ENCODE measurements at places on chromosomes 6 and 20.
A peak's percentile ranks its signal among the peaks of the same experiment; 100 is the strongest.

GRCh38 chr6:142381845-142382378, 80.1 kb downstream of the ADGRG6 start:
- H3K36me3 ChIP-seq = no peaks in the 10 kb centered on the region
- DNase-seq = no peak
- H3K4me3 ChIP-seq = no peak overlapping the region
- H3K4me1 ChIP-seq = no peaks in the 10 kb centered on the region
- H3K27ac ChIP-seq = no peak overlapping the region
- peaks cover 38% of the 10 kb centered on the region for H3K27me3 ChIP-seq

- H3K27ac ChIP-seq = peak overlapping the region; percentile 41
- peaks cover 8% of the 10 kb centered on the region for H3K4me1 ChIP-seq
- peaks cover 2% of the 10 kb centered on the region for H3K36me3 ChIP-seq
- H3K4me3 ChIP-seq = peak overlapping the region; percentile 68
Observed at GRCh38 chr20:41318271-41318649, 729 bp upstream of the ZHX3 start.

GRCh38 chr6:163588220-163588919, 173.9 kb downstream of the QKI start:
- no peaks in the 10 kb centered on the region for H3K4me1 ChIP-seq
- H3K27ac ChIP-seq = no peak overlapping the region
- H3K4me3 ChIP-seq = no peak overlapping the region
- peaks cover 3% of the 10 kb centered on the region for H3K36me3 ChIP-seq
- DNase-seq = no peak
- peaks cover 29% of the 10 kb centered on the region for H3K27me3 ChIP-seq

GRCh38 chr6:150123645-150124044, 19.2 kb upstream of the PPP1R14C start:
- no peak overlapping the region for H3K4me3 ChIP-seq
- H3K36me3 ChIP-seq = no peaks in the 10 kb centered on the region
- H3K27me3 ChIP-seq = peaks cover 28% of the 10 kb centered on the region
- H3K27ac ChIP-seq = peak overlapping the region; percentile 57
- DNase-seq = no peak

- H3K4me1 ChIP-seq = no peaks in the 10 kb centered on the region
- no peaks in the 10 kb centered on the region for H3K27me3 ChIP-seq
- no peak overlapping the region for H3K4me3 ChIP-seq
- no peak for DNase-seq
- H3K27ac ChIP-seq = no peak overlapping the region
Observed at GRCh38 chr20:16405254-16405653, 168.0 kb downstream of the KIF16B start.

All from central memory CD8-positive, alpha-beta T cell (primary cell).